ENCODE measurements at places on chromosomes 3 and 15.

DNA sequence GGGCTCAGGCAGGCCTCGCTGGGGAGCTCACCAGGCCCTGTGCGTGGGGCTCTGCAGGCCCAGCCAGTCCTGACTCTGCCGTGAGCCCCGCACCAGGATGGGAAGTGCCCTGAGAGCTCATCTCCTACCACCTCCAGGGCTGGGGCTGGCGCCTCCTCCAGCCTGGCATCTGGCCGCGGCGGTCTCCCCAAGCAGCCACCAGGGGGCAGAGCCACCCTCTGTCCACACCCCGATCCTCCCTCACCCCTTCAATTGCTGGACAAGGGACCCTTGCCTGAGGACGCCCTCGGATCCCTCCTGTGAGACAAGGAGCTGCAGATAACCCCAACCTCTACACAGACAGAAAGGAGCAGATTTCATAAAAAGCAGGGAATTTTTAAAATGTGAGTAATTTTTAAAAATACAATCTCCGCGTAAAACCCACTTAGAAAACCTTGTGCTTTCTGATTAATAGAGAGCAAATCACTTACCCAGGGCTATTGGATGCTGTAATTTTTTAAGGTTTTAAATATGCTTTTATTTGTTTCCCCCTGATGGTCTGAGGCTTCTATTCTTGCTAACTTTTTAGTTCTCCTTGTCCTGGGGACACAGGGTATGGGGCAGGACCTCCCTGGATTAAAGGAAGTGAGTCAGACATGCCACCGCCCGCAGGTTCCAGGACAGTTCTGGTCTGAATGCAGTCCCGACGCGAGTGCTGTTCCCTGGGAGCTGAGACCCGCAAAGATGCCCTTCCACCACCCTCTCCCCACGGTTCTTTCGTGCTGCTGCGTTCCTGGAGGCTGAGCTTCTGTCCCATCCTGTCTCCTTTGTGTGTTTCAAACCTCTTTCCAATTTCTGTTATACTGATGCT is 52.3 kb upstream of the CHRNA7 start:
- DNase-seq, result no peak

- DNase-seq, result no peak
Observed at GRCh38 chr3:156923349-156923748, 97.2 kb downstream of the LEKR1 start.

GRCh38 chr15:85097725-85098124 is 116.1 kb downstream of the PDE8A start:
- no peak for DNase-seq

DNA sequence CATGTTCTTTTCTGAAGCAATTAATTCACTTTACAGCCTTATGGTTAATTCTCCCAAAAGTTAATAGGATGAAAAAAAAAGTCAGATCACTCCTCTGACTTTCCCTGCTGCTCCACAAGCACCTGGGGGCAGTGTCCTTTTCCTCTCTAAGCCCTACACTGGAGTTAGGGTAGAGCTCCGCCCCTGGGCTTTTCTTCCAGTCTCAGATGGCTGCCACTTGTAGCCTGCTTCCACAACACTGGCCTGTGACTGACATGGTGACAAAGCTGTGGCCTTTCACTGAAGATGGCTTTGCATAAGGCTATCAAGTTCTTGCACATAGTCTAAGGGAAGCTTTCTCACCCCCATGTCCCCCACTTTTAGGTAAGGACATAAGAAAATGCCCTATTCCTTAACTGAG is 1.3 kb upstream of the MON1A start:
- DNase-seq, result no peak

GRCh38 chr15:101672298-101672697 is 20.1 kb upstream of the TM2D3 start:
- no peak for DNase-seq

DNA sequence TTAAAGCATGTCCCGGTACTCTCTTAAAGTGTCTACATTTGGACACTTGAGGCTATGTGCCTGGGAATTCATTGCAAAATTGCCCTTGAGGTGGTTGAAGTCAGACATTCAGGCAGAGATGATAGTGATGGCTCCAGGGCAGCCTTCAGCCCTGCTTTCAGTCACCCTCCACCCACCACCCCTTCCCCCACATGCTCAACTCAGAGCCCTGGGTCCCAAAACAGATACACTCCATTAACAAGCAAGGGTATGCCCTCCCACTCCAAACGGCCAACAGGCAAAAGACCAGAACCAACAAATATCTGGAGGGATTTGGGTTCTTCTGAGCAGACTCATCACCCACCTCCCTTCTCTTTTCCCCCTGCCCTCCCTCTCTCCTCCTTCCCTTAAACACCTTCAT is 29.9 kb upstream of the VIPR1 start:
- no peak for DNase-seq

GRCh38 chr3:118488732-118489131 is 545.9 kb downstream of the IGSF11 start:
- no peak for DNase-seq

DNA sequence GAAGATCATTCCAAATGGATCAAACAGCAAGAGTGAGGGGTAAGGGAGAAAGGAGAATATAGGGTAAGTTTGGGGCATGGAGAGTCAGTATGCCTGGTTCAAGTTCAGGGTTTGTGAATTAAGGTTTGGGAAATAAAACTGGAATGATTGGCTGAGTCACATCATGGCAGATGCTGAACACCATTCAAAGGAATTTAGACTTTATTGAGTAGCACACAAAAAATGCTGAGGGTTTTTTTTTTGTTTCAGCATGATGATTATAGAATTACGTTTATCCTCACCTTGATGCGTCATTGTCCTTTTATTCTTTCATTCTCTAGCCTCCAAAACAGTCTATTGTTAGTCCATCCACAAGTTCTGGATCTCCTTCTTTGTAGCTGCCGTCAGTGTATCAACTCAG is 220.0 kb upstream of the UMPS start:
- DNase-seq, result no peak

DNA sequence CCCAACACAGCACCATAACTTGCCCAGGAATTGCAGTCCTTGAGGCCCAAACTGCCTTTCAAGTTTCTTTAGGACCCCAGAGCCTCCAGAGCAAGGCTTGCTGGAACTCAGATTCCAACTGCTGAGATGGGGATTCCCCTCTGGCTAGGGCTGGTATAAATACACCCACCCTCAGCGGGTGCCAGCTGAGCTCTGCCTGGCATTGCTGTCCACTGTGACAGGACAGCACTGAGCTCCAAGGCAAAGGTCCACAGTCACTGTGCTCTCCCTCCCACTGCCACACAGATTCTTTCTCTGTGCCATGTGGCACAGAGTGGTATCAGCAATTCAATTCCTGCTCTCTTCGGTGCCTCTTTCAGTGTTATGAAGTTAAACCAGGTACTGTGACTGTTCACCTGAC is 304.2 kb upstream of the LMCD1 start:
- no peak for DNase-seq

GRCh38 chr3:188446766-188447165 is 292.8 kb downstream of the LPP start:
- DNase-seq, result no peak

DNA sequence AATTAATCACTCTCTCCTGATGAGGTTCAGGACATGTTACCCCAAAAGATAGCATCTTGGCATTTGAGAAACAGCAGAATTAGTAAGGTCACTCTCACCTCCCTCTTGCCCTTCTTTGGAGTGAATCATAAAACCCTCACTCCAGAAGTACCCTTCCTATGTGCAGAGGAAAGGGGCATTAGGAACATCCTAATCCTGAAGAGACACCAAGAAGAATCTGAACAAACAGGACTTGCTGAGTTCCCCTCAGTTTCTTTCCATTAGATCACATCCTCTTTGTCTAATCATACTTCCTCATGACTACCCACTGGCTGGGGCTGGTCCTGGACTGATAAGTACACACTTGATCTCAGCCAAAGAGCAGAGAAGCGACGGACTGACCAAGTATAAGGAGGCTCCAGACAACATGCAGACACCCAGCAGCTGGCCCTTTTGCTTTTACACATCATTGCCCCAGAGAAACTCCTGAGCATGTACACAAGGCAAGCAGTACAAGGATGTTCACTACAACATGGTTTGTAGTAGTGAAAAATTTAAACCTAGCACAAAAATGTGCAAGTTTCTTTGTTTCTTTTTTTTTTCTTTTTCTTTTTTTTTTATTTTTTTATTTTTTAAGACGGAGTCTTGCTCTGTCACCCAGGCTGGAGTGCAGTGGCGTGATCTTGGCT is 15.0 kb upstream of the TM6SF1 start:
- DNase-seq, result no peak

DNA sequence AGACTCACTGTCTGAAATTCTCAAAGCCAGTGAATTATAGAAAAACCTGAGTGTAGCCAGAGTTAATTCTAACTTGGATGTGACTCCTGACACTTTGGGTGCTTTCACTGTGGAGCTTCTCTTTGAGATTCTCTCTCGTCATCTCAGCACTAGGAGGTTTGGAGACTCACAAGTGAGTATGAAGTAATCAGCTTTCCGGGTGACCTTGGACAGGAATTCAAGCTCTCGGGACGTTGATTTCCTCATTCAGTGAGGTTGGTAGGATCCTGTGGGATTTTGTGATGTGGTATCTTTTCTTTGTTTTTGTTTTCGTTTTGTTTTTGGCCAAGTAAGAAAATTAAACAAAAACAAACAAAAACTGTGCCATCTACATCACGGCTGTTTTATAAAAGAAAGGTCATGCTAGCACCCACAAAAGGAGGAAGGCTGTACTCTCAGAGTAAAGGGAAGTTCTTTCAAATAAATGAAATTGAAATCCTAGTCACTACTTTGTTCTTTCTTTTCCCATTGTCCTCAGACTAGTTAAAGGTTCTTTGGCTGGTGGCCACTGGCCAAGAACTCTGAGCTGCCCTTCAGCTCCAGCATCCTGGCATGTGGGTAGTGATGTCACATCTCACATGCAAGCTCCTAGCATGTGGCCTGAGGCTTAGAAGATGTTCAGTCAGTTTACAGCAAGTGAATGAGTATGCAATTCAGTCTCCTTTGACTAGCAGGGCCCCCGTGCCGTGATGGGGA is 263.3 kb upstream of the TPM1 start:
- DNase-seq, result no peak

GRCh38 chr3:138065949-138066348 is 49.5 kb downstream of the DZIP1L start:
- DNase-seq, result no peak

GRCh38 chr3:134985864-134986715 is 191.0 kb downstream of the EPHB1 start:
- DNase-seq, result no peak

DNA sequence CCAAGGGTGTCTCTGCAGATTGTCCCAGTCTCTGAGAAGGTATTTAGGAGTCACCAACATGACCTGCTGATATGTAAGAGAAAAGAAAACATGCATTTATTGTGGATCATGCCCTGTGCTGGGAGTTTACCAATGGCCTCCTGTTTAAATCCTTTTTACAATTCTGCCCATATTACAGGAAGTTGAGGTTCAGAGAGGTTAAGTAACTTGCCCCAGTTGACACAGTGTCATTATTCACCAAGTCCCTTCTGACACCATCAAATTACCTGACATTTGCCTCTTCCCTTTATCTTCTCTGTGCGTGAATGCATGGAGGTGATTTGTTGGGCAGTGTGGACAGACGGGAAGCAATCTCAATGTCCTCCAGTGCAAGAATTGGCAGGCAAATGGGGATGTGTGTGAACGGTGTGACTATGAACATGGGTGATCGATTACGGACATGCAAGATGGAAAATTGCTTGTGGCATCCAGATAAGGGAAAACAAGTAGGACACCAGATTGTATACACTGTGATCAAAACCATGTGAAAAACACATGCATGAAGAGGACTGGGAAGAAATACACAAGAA is 27.3 kb downstream of the ZNF710 start:
- no peak for DNase-seq

- DNase-seq, result no peak
Observed at GRCh38 chr15:53034767-53035245, 244.7 kb upstream of the ONECUT1 start.

- no peak for DNase-seq
Observed at GRCh38 chr3:62496503-62496902, 123.2 kb upstream of the FEZF2 start.

GRCh38 chr3:31714495-31715280 is 182.0 kb downstream of the STT3B start:
- no peak for DNase-seq

DNA sequence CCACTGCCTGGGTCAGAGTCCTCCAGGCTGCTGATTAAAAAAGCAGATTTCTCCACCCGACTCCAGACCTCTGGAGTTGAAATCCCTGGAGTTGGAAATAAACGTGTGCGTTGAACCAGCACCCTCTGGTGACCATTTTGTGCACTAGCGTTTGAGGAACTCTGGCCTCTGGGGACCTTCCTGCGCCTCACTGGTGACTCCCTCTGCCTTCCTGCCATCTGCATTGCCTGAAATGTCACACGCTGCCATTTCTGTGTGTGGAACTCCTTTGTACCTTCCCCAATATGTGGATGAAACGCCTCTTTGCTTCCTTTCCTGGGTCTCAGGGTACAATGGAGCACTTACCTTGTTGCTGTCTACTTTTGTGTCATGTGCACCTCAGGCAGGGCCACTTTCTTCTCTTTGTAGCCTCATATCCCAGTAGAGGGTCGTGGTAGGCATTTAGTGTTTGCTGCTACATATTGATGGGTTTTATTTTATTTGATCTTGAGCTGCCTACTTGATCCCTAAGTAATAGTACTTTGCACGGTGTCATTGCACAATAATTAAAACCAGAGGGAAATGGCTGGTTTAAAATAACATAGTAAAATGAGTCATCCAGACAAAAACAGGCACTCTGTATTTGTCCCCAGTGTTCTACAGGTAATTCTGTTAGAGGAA is 56.8 kb downstream of the GPR171 start:
- peak; percentile 18 for DNase-seq

DNA sequence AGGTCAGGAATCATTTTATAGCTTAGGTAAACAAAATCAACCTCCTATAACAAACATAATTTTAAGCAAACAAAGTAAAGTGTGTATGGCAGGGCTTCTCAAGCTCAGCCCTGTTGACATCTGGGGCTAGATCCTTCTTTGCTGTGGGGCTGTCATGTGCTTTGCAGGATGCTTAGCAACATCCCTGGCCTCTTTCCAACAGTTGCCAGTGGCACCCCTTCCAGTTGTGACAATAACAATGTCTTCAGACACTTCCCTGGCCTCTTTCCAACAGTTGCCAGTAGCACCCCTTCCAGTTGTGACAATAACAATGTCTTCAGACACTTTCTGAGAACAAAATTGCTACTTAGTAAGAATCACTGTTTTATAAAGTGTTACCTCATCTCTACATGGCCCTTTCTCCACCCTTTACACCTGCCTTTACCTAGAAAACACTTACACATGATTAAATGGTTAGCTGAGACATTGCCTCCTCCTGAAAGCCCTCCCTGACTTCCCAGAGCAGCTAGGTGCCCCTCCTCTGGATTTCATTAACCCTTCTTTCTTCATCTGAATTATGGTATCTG is 194.0 kb upstream of the LMCD1 start:
- no peak for DNase-seq

GRCh38 chr15:75924576-75924975 is 20.9 kb downstream of the FBXO22 start:
- no peak for DNase-seq

GRCh38 chr15:61700803-61701202 is 359.4 kb downstream of the VPS13C start:
- no peak for DNase-seq

DNA sequence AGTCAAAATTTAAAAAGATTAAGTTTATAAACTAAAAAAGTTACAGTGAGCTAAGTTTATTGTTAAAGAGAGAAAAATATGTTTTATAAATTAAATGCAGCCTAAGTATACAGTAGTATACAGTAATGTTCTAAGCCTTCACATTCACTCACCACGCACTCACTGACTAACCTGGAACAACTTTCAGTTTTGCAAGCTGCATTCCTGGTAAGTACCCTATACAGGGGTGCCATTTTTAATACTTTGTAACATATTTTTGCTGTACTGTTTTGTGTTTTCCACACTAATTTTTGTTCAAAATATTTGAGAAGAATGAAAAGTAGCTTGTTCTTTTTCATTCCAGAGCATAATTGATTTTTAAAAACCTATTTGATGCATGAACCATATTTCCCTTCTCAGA is 524.9 kb downstream of the RBMS3 start:
- DNase-seq, result no peak

All from central memory CD8-positive, alpha-beta T cell (primary cell).